ENCODE measurements at places on chromosomes 7 and 10.

GRCh38 chr10:62900829-62901571 lies 84.8 kb upstream of the EGR2 start:
- DNase-seq: no peak

- DNase-seq: no peak
These were observed 82.0 kb downstream of the GRK5 start for GRCh38 chr10:119289227-119289920.

GRCh38 chr10:49622426-49623425 lies 8.9 kb downstream of the CHAT start:
- no peak for DNase-seq

GRCh38 chr10:85993840-85994507 lies 372.6 kb downstream of the GRID1 start:
- no peak for DNase-seq

- DNase-seq: no peak
These were observed 48.1 kb downstream of the MYO3A start for GRCh38 chr10:25982107-25982506.

DNA sequence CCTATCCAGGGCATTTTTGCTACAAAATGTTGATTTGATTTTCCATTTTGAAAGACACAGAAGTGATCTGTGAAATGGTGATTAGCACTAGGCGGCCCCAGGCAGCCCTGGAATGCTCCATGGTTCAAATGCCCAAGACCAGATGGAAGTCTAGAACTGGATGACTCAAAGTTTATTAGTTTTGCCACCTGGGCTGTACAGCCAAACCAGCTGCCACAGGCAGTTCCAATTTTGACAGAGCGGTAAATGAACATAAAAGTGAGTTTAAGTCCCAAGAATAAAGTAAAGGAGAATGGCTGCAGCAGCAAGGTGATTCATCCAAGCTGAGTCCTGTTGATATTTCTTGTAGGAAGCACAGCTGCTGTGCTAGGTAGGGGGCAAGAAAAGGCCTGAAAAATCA lies 180.5 kb downstream of the SUGCT start:
- no peak for DNase-seq

GRCh38 chr10:77533146-77533886 lies 104.3 kb downstream of the KCNMA1 start:
- no peak for DNase-seq

- no peak for DNase-seq
These were observed 88.0 kb downstream of the PLXDC2 start for GRCh38 chr10:19904202-19904661.

DNA sequence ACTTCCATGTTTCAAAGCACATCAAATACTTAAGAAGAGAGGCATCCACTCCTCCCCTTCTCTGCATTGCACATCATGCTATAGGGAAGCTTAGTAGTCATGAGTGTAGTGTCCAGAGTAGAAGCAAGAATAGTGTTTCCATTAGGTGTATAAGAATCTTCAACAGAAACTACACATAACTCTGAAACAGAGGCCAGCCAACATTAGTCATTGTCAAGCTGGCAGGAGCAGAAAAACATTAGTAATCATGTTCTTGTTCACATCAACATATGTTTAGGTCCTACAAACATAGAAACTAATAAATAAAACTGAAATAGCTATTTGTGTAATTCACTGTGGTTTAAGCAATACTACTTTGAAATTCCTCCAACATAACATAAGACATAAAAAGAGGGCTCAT lies 370.2 kb downstream of the PPP1R3A start:
- DNase-seq: no peak

DNA sequence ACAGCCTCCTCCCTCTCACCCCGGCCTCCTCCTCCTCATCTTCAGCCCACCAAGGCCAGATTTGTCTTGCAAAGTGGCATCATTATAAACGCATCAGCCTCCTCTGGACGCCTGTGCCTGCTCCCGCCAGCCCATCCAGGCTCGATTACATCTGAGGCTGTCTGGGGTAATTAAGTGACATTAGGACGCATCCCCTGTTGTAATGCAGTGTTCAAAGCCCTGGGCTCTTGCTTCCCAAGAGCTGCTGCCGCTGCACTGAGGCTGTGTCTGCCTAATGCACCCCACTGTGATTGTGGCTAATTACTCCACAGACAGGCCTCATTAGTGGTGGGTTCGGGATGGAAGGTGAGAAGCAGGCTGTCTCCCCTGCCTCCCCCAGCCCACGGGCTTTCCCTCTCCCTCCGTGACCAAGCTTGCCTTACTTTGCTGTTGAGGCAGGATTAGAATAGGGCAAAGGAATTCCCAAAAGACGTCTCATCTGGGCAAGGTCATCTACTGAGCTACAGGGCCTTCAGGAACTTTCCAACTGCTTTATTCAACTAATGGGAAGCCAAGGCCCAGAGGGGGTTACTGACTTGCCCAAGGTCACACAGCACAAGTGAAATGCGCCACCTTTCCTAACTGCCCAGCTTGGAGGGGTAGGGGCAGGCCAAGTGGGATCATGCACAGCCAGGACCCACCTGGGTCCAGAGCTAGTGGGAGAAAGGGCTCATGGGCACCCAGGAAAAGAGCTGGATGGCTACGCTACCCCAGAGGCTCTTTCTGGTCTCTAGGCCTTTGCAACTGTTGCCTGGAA lies 66.2 kb upstream of the PCBD1 start:
- no peak for DNase-seq

DNA sequence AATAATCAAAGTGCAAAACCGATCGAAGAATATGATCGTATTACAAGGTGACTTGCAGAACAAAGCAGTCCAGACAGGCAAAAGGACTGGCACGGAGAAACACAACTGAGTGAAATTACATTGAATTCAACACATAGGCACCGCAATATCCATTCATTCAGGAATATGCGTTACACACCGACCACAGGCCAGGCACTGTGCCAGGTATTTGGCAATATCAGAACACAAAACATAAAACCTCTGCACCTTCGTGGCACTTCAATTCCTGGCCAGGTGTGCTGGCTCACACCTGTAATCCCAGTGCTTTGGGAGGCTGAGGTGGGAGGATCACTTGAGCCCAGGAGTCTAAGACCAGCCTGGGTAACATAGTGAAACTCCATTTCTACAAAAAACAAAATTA lies 187.9 kb downstream of the DIP2C start:
- no peak for DNase-seq

- no peak for DNase-seq
These were observed 3.7 kb downstream of the METTL27 start for GRCh38 chr7:73838642-73839041.

DNA sequence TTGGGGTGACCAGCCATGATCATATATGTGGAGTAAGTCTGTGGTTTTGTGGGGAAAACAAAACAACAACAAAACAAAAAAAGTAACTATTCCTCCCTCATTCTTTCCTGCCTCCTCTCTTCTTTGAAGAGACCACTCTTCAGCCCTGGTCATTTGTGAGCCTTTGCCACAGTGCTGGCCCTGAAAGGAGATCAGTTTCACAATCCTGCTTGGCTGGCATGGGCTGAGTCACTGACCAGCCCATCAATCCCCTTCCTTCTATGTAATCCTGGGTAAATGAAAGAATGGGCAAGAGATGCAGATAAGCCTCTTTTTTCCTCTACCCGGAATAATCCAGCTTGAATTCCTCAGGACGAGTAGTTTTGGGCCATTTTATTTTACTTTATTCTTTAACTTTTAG lies 13.6 kb downstream of the CSTF2T start:
- DNase-seq: no peak

DNA sequence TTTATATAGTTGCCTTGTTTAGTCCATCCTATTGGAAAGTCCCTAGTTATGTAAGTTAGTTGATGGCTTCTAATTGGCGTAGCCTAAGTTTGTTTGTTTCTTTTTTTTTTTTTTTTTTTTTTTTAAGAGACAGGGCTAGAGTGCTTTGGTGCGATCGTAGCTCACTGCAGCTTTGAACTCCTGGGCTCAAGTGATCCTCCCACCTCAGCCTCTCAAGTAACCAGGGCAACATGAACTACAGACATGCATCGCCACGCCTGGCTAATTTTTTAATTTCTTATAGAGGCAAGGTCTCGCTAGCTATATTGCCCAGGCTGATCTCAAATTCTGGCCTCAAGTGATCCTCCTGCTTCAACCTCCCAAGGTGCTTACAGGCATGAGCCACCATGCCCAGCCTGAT lies 7.1 kb downstream of the CSGALNACT2 start:
- no peak for DNase-seq

- DNase-seq: no peak
These were observed 165.7 kb downstream of the C7orf25 start for GRCh38 chr7:42746214-42746613.
